Breast epithelium (tissue), 4 donors: ENCODE measurements at places on chromosomes 1 and 21. TPM values are rescaled to one million over a fixed set of nuclear protein-coding genes. Genes with fewer than 3 reads are reported as not detected.

DNA sequence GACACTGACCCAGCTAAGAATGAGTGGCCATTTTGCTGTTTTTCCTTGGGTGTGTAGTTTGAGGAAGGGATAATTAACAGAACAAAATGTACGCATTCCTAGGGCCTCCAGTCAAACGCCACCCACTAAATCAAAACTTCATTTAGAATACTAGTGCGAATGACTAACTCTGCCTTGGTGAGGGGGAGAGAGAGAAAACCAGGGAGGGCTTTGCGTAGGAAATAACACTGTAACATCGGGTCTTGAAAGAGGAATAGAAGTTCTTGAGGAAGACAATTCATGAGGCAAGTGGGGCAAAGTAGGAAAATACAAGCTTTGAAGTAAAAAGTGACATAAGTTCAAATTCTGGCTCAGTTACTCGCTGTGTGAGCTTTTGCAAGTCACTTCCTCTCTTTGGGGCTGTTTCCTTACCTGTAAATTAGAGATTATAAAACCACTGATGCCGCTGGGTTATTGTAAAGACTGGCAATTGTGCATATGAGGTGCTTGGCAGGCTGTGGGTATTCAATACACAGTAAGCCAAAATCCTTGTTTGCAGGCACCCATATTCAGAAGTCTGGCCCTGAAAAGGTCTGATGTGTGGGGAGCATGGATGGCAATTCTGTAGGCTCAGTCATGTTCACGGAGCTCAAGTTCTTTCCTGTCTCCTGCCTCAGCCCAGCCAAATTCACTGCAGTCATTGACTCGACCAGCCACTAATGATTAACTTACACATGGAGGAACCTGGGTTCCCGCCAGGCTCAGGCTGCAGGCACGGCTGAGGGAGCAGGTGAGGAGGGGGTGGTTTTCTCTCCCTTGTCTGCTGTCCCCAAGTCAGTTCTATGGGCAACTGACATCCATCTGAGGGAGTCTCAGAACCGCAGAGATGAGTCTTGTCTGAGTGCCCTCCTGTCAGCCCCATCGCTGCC, 140.3 kb upstream of the CSF3R start:
- DNase-seq = no peak

- no peak for DNase-seq
These were observed 91.4 kb upstream of the LYPLAL1 start for GRCh38 chr1:219081943-219082925.

GRCh38 chr1:245388687-245389086, 233.9 kb downstream of the KIF26B start:
- no peak for DNase-seq

- DNase-seq = peak; percentile 67
These were observed 50.6 kb upstream of the SLC44A3 start for GRCh38 chr1:94769551-94769950.

GRCh38 chr1:66768965-66769364, 16.7 kb downstream of the DYNLT5 start:
- DNase-seq = no peak

DNA sequence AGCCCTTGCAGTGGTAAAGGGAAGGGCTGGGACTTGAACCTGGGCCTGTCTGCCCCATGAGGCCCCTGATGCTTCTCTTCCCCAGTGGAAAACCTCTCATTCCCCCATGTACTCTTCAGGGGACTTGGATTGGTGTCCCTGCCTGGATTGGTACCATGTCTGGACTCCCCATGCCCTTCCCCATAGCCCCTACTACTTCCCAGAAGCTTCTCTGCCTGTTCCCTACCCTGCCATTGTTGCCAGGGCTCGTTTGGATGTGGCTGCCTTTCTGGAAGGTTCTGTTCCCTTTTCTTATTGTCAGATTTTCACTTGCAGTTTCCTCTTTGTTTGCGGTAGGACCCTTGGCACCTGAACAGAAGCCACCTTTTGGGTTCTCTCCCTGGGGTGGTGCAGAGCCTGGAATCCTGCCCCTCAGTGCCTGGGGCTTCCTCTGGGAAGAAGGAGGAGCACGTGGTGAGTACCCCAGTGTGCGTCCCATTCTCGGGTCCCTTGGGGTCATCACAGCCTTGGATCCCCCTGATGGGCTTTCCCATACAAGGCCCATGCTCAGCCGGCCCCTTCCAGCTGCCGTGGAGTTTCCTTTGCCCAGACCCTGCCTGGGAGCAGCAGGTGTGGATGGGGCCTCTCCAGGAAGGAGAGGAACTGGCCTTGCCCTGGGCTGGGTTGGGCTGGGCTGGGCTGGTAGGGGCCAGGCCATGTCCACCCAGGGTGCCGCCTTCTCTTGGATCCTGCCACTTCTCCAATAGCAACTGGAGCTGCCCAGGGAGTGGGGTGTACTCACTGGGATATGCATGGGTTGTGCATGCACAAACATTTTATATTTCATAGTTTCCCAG, 281.1 kb downstream of the PTPRU start:
- DNase-seq = no peak

DNA sequence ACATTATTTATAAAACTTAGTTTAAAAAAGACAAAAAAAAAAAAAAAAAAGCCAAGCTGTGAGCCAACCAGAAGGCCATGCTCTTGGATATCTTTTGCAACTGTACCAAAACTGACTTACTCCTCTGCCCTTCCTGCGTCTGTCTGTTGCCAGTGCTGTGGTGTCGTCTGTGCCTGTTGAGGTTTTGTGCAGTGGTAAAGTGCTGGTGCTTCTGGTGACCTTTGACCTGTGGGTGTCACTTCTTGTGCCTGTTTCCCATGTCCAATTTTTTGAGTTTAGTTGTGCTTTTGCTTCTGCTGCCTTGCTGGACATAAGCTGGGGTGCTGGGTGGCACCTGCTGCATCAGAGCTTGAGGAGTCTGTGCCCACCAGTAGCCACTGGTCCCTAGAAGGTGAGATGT, 41.4 kb downstream of the RNF187 start:
- DNase-seq = no peak

GRCh38 chr1:221431068-221431651, 310.7 kb downstream of the DUSP10 start:
- no peak for DNase-seq

- DNase-seq = no peak
These were observed 28.5 kb downstream of the CR1L start for GRCh38 chr1:207673399-207673798.

DNA sequence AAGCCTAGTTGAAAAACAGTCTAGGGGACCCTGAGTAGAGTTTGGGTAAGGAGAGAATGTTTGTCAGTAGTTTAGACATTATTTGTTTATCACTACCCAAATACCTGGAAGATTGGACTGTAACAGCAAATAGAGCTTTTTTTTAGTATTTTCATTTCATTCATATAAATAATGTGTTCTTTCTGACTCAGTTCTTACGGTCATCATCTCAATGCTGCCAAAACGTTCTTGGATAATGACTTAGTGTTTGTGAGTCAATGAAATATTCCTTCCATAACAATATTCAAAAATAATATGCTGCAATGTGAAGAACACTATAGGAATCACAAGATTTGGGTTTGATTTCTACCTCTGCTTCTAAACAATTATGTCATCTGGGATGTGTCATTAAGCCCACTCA, 400.0 kb upstream of the PKN2 start:
- no peak for DNase-seq

DNA sequence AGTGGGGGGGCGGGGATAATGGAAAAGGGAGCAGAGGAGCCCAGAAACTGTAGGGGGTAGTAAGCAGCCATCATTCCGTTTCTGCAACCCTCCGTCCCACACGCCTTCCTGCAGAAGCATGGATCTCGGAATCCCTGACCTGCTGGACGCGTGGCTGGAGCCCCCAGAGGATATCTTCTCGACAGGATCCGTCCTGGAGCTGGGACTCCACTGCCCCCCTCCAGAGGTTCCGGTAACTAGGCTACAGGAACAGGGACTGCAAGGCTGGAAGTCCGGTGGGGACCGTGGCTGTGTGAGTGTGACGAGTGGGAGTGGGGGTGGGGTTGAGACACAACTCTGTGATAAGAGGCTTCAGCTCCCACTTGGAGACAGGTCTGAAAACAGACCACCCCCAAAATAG, 706 bp downstream of the CREB3L4 start:
- no peak for DNase-seq

GRCh38 chr21:41439248-41439647, 13.2 kb downstream of the MX1 start:
- DNase-seq = no peak

DNA sequence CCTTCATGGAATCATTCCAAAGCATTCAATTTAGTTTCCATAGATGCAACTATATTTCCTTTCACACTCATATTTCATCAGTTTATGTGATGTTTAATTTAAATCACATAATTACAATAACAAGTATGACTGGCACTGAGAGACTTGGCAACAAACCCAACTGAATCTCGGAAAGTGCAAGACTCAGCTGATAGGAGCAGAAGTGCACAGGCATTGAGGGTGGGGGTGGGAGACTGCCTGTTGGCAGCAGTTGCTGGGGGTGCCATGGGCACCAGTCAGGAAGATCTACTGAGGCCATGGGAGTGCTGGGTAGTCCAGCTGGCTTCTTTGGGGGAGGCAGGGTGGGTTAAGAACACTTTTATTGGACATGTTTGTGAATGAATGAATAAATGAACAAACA, 10.4 kb upstream of the HMGB4 start:
- DNase-seq = no peak

DNA sequence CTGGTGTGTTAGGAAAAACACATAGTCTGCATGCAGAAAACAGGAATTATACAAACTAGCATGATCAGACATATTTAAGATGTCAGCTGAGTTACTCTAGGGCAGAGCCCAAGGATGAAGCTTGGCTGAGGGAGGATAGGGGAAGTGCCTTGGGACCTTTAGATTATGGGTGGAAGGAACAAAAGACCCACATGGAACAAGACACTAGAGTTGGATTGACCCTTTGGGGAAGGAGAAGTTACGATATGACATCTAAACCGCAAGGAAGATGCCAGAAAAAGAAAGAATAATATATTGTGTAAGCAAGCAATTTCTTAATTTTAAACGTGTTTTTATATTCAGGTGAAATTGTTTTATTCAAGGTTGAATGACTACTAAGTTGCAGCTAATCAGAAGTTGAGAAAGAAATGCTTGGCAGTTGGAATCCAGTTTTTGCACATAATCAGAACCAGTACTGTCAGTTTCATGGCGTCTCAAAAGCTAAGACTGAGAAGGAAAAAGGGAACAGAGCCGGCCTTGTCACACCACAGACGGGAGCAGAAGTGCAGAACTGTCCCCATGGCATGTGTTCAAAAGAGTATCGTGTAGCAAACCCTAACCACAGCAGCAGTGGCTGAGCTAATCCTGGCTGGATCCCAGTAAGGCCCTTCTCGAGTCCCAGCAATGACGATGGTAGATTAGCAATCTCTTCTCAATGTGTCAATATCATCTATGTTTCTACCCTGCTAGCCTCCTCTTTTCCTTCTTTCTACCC, 31.2 kb upstream of the IFNAR2 start:
- DNase-seq = no peak

GRCh38 chr1:9261496-9261895, 26.9 kb downstream of the H6PD start:
- DNase-seq = no peak

DNA sequence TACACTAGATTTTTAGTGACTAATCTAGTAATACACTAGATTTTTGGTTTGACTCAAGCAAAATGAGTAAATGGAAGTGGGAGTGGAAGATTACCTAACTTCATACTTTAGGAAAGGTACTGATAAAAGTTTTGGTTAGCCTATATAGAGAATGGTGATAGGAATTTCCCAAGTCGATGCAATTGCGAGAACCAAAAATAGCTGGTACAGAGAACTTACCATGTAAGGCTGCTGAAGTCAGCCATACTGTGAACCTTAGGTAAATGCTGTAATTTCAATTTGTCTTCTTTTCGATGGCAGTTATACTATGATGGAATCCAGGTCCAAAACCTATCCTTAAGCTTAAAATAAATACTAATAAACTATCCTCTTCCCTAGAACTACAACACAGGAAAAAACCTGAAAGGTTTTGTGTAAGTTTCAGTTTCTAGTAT, 4.6 kb downstream of the PNRC2 start:
- no peak for DNase-seq

GRCh38 chr1:238690415-238690814, 696.0 kb upstream of the CHRM3 start:
- no peak for DNase-seq

DNA sequence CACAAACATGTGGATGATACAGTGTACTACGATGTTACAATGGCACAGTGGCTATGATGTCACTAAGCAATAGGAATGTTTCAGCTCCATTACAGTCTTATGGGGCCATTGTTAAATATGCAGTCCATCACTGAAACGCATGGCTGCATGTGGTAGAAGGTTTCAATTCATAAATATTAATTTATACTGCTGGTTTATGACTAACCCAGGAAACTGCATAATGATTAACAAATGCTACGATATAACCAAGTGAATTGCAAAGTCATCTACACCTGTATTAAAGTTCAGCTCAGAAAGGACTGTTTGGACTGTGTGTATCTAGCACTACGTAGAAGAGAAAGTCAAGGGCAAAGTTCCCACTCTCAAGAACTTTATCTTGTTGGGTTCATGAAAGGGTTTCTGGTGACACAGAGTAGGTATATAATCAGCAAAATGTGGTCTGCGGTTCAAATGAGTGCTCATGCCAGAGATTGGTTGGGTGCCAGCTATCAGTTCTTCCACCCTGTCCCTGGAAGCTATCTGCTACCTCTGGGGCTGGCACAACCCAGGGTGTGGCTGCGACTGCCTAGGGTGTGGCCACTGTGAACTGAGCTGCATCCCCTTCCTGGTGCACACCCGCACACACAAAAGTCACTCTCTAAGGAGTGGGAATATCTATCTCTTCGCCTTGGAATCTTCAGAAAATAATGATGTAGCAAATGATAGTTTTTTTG, 14.8 kb downstream of the MGST3 start:
- DNase-seq = no peak

Gene IRF6
- 42.9 TPM for total RNA-seq

Gene SLAMF1
- 0.98 TPM for total RNA-seq

Gene SLC30A2
- total RNA-seq = 1.3 TPM

Gene TLCD4
- total RNA-seq = 5.9 TPM

Gene PLA2G2A
- total RNA-seq = 71.4 TPM

Gene TCHH
- 3.0 TPM for total RNA-seq

Gene SPATA45
- total RNA-seq = not detected

Gene SMCP
- total RNA-seq = not detected

Gene INTS11
- 125 TPM for total RNA-seq

Gene NR0B2
- total RNA-seq = not detected

Gene FAM72C
- 0.32 TPM for total RNA-seq

Gene AMY2A
- 1.3 TPM for total RNA-seq
